ENCODE measurements at places on chromosomes 6 and 20.

DNA sequence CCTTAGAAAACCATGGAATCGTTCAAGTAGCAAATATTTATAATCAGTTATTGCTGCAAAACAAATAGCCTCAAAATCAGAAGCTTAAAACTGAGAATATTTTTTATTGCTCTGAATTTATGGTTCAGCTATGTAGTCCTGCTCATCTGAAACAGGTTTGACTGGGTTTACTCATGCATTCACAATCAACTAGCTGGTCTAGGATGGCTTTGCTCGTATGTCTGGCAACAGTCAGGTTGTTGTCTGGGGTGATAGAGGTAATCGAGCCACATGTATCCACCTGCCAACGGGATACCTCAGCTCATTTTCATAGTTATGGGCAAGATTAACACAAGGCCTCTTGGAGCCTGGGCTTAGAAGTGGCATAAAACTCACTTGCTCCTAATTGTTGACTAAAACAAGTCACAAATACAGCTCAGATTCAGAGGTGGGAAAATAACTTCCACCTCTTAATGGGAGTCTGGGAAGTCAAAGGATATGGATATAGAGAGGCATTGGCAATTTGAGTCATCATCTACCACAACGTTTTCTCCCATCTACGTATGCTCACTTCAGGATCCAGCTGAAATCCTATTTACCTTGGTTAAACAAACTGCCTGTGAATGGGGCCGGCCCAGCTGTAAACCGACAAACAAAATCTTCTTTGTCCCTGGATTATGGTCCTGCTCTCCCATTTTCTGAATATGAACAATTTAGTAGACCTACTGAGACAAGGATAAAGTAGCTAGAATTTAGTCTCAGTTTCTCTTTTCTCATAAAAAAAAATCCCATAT is 54.5 kb upstream of the TENT5A start:
- DNase-seq = no peak

DNA sequence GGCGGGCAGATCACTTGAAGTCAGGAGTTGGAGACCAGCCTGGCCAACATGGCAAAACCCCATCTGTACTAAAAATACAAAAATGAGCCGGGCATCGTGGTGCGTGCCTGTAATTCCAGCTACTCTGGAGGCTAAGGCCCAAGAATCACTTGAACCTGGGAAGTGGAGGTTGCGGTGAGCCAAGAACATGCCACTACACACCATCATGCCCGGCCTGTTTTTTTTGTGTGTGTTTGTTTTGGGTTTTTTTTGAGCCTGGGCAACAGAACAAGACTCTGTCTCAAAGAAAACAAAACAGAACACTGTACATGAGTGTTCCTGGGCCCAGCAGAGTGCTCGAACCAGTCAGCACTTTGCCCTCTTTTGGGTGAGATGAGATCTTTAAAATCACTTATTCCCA is 159.1 kb downstream of the MTHFD1L start:
- DNase-seq = no peak

GRCh38 chr6:132865364-132865763 is 51.0 kb downstream of the RPS12 start:
- peak; percentile 31 for DNase-seq

DNA sequence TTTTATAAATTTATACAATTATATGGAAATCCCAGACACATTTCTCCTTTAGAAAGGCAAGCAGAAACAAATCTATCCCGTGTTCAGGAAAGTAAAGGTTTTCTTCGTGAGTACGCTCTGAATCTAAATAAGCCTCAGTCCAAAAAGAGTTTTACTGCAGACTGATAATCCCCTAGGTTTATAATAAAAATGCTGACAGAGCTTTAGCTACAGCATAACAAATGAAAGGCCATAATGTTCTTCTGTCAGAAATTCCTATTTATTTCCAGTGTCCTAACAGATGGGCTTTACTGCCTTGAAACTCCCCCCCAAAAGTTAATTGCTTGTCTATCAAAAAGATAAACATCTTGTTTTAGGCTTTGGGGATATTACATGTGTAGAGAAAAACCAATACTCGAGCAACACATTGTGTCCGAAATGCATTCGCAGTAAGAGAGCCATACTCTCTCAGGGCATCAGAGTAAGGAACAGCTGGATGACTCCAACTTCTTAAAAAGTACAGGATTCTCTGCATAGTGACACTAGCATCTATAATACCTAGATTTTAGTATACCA is 109.0 kb downstream of the PRKN start:
- DNase-seq = no peak

GRCh38 chr20:15297059-15297875 is 959.9 kb upstream of the FLRT3 start:
- no peak for DNase-seq

DNA sequence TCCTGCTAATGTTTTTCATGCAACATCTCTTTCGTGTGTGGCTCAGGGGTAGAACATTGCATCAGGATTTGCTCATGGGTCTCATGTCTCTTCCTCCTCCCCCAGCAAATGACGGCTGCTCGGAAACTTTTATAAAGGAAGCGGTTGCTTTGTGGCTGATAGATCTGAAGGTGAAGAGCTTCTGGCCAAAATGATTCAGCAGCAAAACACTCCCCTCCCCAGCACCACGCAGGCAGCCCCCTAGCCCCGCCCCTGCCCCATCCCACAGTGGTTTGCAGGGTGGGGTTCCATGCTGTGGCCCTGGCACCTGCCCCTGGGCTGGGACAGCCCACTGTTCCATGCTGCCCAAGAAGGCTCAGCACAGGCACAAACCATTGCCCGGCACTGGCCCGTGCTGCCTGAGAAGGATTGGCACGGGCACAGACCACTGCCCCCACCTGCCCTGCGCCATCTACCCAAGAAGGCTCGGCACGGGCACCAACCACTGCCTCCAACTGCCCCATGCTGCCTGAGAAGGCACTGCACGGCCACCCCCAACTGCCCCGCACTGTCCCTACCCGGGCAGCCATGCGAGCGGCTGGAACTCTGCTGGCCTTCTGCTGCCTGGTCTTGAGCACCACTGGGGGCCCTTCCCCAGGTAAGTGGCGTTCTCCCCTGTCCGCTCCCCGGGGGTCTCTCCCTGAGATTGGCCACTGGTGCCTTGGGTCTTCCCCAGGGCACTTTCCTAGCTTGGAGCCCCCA is at the start of gene CST7:
TSS of gene CST7 (plus strand) at position 331 of the 741 bp plus-strand sequence. CDS start at position 568, 237 bp downstream.
- peak; percentile 91 for DNase-seq

- DNase-seq = no peak
Measured at GRCh38 chr6:74814440-74814839, 391.4 kb downstream of the COL12A1 start.

GRCh38 chr6:124991764-124992295 is 29.6 kb downstream of the RNF217 start:
- no peak for DNase-seq

DNA sequence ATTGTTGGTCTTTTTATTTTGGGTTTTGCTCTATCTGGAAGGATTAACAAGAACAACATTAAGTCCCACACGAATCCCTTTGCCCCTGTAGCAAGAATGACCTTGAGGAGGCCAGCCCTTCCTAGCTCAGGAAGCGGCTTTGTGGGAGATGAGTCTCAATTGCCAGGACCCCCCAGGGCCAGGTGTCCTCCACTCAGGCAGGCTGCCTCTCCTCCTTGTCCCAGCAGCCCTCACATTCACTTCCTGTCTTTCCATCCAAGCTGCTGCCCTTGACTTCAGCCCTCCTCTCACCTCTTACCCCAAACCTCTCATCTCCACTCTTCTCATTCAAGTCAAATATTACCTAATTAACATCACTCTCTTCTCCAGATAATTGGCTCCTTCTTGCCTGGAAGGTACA is 22.6 kb upstream of the SYNDIG1 start:
- DNase-seq = no peak

DNA sequence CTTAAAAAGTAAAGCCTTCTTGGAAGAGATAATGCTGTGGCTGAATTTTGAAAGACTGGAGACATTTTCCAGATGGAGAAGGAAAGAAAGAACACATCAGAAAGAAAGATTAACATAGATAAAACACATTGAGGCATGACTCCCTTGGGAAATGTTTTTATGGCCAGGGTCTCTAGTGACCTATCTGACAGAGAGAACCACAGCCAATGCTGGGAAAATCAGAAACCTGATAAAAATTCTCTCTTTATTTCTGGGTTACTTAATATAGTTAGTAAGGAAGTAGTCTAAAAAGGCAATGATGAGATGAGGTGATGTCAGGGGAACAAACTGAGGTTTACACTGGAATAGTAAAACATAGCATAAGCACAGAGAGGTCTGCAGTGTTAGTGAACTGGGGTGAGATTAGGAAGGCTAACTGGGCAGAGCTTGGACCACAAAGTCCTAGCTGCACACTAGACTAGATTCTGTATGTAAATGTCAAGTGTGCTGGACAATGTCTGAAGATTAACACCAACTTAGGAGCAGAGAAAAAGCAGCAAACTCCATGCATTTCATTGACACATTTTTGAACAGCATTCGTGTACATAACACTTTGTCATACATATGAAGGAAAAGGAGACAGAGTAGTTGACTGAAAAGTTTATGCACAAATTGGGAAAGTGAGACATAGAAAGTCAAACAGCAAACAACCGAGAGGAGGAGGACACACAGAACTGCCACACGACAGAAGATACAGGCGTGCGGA is 31.0 kb downstream of the ELOVL2 start:
- DNase-seq = no peak

DNA sequence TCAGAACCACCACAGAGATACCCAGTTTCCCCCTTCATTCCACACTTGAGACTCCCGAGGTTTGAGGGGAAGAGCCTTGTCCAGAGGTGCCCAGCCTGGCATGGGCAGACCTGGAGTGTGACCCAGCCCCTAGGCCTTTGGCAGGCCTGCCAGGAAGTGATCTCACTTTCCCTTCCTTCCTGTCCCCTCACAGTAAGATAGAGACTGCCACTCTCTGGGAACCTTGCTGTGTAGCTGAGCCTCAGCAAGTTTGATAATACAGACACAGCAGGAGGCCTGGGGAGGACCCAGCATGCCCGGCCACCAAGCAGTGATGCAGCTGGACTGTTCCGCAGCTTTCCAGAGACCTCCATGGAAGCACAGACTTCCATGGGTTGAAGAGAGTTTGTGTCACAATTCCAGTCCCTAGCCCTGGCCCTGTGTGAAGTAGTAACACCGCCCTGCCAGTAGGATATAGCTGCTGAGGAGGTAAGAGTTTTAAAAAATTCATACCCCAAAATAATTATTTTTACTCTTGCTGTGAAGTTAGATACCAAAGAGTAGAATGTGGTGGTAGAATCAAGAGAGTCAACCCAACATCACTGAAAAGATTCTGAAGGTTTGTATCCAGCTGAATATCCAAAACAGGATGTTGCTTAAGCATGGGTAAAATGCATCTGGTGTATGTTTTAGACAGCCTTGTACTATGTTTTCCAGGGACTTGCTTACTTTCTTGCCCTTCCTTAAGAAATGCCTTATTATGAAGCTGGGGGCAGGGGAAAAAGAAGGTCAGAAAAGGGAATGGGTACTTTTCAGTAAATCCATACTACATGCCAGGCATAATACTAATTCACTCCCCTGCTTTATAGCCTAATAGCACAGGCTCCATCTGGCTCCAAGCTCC is 16.3 kb downstream of the PKIG start:
- peak; percentile 51 for DNase-seq

All from activated CD4-positive, alpha-beta T cell treated with anti-CD3 and anti-CD28 coated beads, Interleukin-2, Interleukin-6, amounts not matched to agents 100 ng/mL and 50 ng/mL, durations not matched to agents 16 hours and 8 hours (primary cell).